A172 (cell line): ENCODE measurements at places on chromosomes 2 and 18. TPM values are rescaled to one million over a fixed set of nuclear protein-coding genes. Genes with fewer than 3 reads are reported as not detected.

GRCh38 chr2:11330457-11331142 lies 13.8 kb downstream of the ROCK2 start:
- DNase-seq = no peak

- DNase-seq = no peak
Observed at GRCh38 chr2:20599001-20599600, 51.8 kb downstream of the HS1BP3 start.

The GALNT14 gene
- not detected in 2 replicates for total RNA-seq

The ALKAL2 gene
- not detected in 2 replicates for total RNA-seq

The XDH gene
- total RNA-seq = 0.19 and 0.34 TPM in 2 replicates

The PSMG2 gene
- 139 and 142 TPM in 2 replicates for total RNA-seq

DNA sequence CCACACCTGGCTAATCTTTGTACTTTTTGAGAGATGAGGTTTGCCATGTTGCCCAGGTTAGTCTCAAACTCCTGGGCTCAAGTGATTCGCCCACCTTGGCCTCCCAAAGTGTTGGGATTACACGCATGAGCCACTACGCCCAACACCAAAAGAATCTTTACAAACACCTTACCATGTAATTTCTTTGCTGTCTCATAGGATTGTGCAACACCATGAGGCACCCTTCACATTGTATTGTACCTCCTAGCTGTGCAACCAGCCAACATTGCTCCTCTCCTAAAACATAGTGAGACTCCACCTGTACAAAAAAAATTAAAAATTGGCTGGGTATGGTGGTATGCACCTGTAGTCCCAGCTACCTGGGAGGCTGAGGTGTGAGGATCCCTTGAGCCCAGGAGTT lies 3.1 kb upstream of the MFSD6 start:
- DNase-seq = no peak

- DNase-seq = peak; percentile 68
Observed at GRCh38 chr2:57906152-57906732, 140.4 kb upstream of the VRK2 start.

The TRIM43 gene
- not detected in 2 replicates for total RNA-seq

DNA sequence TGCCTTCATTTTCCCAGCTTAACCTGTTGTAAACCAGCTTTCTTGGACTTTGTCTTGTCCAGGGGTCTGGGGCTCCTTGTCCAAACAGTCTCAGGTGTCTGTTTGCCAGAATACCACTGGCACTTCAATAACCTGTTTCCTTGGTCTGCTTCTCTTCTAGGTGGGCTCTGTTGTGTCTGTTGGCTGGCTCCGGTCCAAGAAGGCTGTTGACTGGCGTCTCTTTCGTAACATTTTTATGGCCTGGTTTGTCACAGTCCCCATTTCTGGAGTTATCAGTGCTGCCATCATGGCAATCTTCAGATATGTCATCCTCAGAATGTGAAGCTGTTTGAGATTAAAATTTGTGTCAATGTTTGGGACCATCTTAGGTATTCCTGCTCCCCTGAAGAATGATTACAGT lies 17.0 kb downstream of the SLC20A1 start:
- no peak for DNase-seq

The TANC1 gene
- 12.6 and 14.3 TPM in 2 replicates for total RNA-seq

- DNase-seq = peak; percentile 97
Observed at GRCh38 chr2:236078297-236079255, 89.6 kb downstream of the GBX2 start.

The CFAP65 gene
- 0.26 and 0.55 TPM in 2 replicates for total RNA-seq

GRCh38 chr18:61183798-61184197 lies 149.4 kb upstream of the CDH20 start:
- DNase-seq = no peak

The REG3A gene
- total RNA-seq = not detected in 2 replicates

DNA sequence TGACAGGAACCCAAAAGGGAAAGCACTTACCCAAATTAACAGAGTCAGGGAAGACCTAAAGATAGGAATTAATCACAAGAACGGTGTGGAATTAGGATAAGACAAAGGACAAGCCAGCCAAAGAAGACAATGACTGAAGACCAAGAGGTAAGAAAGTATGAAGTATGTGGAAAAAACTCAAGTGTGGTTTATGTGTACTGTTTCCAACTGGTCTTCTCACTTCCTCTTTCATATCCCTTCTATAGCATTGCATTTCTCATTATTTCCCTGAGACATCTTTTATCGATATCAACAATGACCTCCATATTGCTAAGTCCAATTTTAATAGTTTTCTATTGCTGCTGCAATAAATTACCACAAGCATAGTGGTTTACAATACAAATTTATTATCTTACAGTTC lies 313.5 kb upstream of the SLC39A10 start:
- DNase-seq = no peak

GRCh38 chr2:65349863-65350262 lies 82.5 kb downstream of the SPRED2 start:
- peak; percentile 71 for DNase-seq

The FTCDNL1 gene
- 2.9 and 4.2 TPM in 2 replicates for total RNA-seq

The IL37 gene
- not detected in 2 replicates for total RNA-seq

GRCh38 chr2:121583555-121583954 lies 52.9 kb downstream of the RNU4ATAC start:
- no peak for DNase-seq

The PTMA gene
- total RNA-seq = 1,279 and 1,335 TPM in 2 replicates

DNA sequence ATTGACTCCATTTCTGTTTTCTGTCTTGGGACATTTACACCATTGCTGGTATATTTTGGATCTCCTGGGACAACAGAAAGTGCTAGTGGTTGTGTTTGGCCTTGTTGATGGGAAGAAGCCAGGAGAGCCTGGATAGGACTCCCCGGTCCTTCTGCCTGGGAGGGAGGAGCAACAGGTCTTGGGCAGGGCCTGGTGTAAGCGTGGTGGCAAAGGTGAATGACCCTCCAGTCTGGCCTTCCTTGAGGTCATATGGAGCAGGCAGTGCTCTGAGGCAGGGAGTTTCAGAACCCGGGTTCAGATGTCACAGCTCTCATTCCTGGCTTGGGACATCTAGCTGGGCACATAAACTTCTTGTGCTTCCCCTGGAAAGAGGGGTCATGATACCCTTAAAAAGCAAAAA lies 56.0 kb upstream of the RBM44 start:
- DNase-seq = no peak

GRCh38 chr2:196275646-196276352 lies 104.4 kb upstream of the STK17B start:
- DNase-seq = no peak

- DNase-seq = no peak
Observed at GRCh38 chr18:47999801-48000248, 69.4 kb upstream of the SMAD2 start.

- peak; percentile 21 for DNase-seq
Observed at GRCh38 chr2:211085056-211085680, 528.8 kb downstream of the CPS1 start.

- no peak for DNase-seq
Observed at GRCh38 chr18:12534820-12535219, 123.1 kb downstream of the SPIRE1 start.

DNA sequence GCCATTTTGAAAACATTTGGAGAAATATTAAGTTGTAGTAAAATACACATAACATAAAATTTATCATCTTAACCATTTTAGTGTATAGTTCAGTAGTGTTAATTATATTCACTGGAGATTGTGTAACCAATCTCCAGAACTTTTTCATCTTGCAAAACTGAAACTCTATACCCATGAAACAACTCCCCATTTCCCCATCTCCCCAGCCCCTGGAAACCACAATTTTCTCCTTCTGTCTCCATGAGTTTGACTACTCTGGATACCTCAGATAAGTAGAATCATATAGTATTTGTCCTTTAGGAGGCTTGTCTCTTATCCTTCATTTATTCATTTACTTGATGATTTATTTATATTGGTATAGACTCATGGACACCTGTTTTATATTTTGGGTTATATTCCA lies 392.9 kb downstream of the SETBP1 start:
- no peak for DNase-seq

GRCh38 chr18:47737198-47737830 lies 193.1 kb downstream of the SMAD2 start:
- DNase-seq = no peak

GRCh38 chr2:20970068-20970467 lies 73.8 kb downstream of the APOB start:
- no peak for DNase-seq

The OTOF gene
- 2.1 TPM in 1 of 2 replicates, not detected in the other for total RNA-seq

The RRM2 gene
- total RNA-seq = 130 and 137 TPM in 2 replicates

The INHBB gene
- total RNA-seq = 0.16 and 0.17 TPM in 2 replicates

DNA sequence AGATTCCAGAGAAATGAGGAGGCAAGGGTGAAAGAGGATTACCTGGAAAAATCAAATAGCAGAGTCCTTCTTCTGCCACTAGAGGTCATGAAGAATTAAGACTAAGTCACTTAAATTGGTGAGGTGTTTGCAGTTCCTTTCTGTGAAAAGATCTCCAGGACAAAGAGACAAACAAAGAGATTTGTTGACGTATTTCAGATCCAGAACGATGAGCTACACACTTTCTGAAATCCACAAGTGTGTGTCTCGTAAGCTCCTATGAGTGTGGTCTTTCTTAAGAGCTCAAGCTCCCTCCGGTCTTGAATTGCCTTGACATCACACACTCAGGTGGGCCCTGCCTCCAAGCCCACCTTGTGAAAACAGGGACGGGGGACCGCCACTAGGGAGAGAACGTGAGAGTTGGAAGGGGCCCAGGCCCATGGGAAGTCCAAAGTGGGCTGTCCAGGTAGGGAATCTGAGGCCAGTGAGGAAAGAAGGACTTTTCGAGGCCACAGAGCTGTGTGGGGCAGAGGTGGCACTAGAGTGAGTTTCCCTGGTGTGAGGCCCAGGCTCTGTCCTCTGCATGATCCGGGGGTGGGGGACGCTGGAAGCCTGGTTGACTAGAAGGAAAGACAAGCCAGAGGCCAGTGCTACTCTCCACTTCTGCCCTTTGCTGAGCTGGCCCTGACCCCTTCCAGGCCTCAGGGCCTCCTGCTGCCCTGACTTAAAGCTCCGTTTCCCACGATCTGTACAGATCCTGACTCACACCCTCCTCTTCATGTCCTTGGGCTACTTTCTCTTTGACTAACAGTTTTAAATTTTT lies 168.1 kb upstream of the NCK2 start:
- DNase-seq = peak; percentile 45

- no peak for DNase-seq
Observed at GRCh38 chr18:31606265-31606664, 14.6 kb downstream of the TTR start.

DNA sequence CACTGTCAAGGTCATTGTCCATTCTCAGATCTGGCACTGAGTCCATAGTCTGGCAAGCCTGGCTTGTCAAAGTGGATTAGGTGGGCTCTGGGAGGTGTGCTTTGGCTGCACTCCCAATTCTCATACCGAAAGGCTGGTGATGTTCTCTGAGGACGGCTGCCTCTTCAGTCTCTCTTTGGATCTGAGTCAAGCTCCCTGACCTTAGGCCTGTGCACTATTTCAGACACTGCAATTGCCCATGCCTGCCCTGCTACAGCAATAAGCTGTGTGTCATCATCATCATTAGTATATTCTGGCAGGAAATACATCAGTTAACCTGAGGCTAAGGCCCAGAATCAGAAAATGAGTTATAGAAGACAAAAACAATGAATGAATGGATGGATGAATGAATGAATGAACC lies 1.6 kb upstream of the SLC5A7 start:
- no peak for DNase-seq

GRCh38 chr2:233501198-233502076 lies 65.1 kb downstream of the USP40 start:
- peak; percentile 28 for DNase-seq

GRCh38 chr18:23036660-23037201 lies 98.6 kb upstream of the CABLES1 start:
- DNase-seq = no peak

The RASGRP3 gene
- total RNA-seq = 30.6 and 41.5 TPM in 2 replicates

The VAMP8 gene
- 1.3 and 1.5 TPM in 2 replicates for total RNA-seq

DNA sequence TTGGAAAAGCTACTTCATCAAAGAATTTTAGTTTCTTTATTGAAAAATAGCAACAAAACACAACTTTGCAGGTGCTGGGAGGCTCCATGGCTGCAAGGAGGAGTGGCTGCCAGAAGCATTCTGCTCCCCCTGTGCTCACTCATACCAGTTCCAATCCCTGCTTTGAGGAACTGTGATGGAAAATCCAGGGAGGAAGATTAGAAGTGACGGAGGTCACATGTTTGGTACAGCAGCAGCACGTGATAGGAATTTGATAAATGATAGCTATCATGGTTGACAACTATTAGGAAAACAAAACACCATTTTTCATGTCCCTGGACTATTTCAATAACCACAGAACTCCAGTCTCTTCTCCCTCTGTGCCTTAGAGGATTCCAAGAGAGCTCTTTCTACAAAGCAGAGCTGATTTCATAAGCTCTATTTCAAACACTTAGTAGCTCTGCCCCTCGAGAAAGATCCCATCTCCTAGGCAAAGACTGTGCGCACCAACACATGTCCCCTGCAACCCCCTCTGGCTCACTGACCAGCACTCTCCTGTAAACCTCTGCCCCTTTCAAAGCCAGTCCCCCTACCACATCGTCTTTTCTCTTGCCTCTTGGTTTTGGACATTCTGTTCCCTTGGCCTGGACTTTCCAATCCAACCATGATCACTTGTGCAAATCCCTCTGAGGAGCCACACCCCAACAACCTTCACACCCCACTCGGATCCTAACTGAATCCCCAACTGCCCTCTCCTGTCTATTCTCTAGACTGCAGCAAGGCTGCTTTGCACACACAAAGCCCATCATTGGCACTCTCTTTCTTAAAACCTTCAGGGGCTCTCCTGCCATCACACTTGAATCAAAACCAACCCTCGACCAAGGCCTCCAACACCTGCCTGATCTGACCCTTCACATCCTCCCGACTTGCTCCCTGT lies 352.4 kb upstream of the PKDCC start:
- DNase-seq = no peak

The DCC gene
- total RNA-seq = 0.03 and 0.24 TPM in 2 replicates

DNA sequence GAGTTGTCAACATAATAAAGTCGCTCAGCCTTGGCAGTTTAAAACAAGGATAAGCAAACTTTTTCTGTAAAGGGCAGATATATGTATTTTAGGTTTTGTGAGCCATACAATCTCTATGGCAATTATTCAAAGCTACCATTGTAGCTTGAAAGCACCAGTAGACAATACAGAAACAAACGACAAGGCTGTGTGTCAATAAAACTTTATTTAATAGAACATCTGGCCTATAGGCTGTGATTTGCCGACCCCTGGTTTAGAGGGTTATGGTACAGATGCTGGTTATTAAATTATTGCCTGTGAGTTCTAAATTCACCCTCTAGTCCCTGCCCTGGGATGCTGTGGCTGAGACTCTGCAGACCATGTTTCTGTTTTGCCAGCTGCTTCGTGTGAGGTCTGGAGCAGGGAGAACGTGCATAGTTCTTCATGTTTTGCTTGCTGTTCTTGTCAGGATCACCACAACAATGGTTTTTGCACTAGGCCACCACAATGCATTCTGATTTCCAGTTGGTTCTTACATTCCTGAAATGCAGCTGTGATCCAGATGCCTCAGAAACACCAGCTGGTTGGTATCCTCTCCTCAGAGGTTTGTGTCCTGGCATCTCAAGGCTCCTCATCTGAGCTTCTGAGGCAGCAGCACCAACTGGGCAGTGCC lies 46.6 kb downstream of the ICOS start:
- no peak for DNase-seq

DNA sequence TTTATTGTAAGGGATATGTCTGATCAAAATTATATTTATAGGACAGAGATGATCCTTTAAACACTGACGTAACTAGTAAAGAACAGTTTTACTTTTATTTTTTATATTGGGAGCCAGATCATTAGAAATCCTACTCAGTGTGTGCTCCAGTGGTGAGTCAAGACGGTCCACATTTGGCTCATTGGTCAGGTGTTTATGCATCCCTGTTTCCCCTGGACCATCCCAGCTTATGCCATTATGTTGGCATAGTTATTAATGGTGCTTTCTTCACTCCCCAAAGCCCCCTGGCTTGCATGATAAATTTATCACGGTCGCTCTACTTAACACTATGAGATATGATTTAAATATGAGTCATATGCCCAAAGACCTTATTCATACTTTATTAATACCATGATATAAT lies 293.4 kb downstream of the XIRP2 start:
- no peak for DNase-seq

- DNase-seq = peak; percentile 75
Observed at GRCh38 chr18:45774065-45774521, 50.1 kb downstream of the SLC14A1 start.
